Transverse colon (tissue), 4 donors: ENCODE measurements at places on chromosomes 4 and X.

- no peak for DNase-seq
These were observed 3.3 kb downstream of the NKX6-1 start for GRCh38 chr4:84495794-84496261.

- DNase-seq: no peak
These were observed 25.5 kb upstream of the CBLL2 start for GRCh38 chrX:22247169-22247568.

- DNase-seq: peak; percentile 81
These were observed at the start of gene MBNL3 for GRCh38 chrX:132488819-132489577. MBNL3 (minus strand) TSS chrX:132489038; CDS start chrX:132439611, 49,427 bp downstream.

DNA sequence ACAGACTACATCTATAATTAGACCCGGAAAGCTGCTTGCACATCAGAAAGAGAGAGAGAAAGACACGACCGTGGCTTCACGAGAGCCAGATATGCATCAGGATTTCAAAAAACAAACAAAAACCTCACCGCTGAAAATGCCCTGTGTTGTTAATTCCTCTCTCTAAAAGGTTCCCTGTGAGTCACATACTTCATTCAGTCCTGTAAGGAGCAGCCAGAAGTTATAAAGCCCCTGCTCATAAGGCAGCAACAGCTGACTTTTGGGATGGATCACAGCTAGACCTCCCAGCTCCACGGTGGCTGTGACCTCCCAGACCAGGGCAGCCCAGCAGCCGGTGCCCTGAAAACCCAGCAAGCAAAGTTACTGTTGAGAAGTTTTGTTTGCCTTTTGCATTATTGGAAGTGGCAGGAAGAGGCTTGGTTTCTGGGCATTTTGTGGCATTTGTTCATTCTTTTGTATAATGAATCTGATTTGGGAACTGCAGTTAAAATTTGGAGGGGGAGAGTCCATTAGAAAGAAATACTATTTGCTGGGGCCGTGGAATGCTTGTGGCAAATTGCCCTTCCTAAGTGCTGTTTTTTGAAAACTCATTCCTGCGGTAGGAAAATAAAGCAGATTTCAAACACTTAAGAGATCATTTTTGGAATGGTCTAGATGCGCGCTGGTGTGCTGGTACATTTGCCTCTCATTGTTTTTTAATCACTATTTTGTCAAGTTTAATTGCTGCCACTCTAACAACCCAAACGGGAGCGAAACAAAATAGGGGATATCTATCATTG, 520.4 kb downstream of the BCOR start:
- DNase-seq: no peak

- peak; percentile 23 for DNase-seq
These were observed 11.6 kb downstream of the PDZD4 start for GRCh38 chrX:153818571-153819383.
